H9 (cell line): ENCODE measurements at places on chromosomes 2 and 18.

DNA sequence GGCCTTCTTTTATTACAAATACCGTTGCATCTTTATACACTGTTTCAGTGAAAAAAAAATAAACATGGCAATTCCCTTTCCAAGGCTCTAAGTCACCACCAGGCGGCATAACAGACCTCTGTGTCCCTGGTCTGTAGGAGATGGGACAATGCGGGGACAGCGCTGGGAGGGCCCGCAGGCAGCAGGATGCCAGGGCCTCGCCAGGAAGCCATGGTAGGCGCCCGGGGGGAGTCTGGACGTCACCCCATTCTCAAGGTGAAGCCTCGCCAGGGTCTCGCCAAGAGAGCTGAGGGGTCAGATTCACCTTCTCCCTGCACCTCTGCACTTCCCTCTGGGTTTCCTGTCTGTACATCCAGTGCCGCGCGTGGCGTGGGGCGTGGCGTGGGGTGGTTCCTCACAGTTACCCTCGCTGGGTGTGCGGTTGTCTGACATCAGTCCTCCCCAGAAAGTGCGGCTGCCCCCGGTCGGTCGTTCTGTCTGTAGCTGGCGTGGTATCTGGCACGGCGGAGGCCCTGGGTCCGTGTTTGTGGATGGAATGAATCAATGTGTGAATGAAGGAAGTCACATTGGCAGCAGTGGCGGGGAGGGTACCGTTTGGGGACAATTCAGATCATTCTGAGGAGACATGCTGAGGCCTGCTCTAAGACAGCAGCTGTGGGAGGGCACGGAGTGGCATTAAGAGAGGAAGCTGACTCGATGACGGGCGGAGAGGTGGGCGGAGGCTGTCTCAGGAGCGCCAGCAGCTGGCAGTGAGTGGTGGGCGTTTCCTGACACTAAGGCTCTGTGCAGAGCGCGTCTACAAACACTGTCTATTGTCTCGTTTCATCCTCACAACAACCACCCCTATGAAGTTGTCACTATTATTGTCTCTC is 46.0 kb downstream of the LRRFIP1 start:
- DNase-seq = peak; percentile 65

GRCh38 chr2:31998731-31999383 is 12.0 kb downstream of the MEMO1 start:
- no peak for DNase-seq

DNA sequence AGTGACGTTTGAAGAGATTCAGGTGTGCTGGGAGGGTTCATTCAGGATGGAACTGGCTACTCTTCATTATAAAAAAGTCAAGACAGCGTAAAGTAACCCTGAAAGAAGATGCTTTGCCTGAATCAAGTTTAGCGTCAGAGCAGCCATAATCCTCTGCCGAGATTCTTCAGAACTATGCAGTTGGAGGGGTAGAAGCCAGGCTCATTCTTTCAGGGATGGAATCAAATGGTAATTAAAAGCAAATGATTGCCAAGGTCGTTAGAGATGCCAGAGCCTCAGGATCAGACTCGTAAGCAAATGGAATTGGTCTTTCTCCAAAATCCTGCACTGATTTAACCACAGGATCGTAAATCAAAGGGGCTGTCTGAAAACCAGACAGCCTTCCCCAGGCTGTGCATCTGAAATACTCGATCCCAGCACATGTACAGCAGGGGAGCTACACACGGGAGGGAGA is 21.9 kb downstream of the APCDD1 start:
- DNase-seq = no peak

- DNase-seq = no peak
Measured at GRCh38 chr2:151029406-151030157, 232.1 kb downstream of the RBM43 start.

DNA sequence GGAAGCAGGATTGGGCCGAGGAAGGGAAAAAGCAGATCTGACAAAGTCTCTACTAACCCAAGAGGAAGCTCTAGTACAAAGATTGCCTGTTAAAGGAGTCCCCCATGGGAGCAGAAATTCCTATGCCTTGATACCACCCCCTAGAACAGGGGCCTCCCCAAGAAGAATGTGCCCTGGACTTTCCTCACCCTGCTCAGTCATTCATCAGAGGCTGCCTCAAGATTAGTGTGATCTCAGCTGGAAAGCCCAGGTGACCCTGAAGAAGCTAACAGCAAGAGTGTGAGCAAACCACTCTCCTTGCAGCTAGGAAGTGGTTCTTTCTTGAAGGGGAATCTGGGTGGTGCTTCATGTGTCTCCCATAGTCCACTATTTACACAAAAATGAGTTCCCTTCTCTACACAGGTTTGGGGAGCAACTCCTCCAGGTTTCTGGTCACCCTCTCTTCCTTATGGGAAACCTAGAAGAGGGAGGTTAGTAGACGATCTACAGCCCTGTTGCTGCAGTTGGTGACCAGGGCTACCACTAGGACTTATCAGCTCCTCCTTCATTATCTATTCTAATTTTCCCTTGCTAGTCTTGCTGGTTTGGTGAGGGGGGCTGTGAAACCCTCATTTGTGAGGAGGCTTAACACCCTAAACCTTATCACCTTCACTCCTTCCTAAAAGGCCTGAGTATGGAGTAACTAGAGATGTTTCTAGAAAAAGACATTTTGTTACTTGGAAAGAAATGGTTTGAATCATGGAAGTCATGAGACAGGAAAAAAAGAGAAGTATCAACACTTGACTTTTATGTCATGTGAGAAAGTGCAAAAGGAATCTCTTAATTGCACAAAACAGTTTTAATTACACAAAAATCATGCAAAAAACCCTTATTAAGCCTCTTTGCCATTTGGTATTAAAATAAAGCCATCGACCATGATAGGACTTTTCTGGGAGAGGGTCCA is 2.9 kb upstream of the WDR7 start:
- DNase-seq = no peak

- no peak for DNase-seq
Measured at GRCh38 chr2:70835643-70836042, at the start of gene CD207. Gene CD207 (minus strand): TSS chr2:70835816. CDS start chr2:70835776, 40 bp downstream.

DNA sequence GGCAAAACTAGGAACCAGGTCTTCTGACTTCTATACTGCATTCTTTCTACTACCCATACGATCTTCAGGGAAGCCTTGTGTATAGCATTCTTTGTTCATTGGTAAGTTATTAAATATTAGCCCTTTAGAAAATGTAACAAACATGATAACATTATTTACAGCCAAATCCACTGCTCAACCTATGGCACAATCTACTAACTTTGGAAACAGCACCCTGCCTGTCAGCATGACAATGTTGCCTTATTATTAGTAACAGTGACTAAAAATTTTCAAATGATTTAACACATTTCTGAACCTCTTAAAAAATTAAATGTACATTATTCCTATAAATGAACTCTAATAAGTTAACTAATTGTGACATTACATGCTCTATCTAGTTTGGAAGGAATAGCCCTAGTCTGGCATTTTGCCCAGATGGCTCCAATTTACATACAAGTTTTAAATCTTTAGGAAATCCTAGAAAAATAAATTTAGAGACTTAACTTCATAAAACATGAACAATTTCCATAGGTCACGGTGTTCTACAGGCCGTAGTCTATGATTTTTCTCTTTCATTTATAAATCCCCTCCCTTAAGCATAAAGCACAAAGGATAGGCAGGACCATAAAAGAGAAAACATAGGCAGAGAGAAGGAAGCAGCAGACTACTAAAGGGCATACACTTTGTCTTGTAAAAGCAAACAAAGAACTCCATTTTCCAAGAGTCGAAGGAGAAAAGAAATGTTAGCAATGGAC is 33.7 kb downstream of the YES1 start:
- DNase-seq = no peak

DNA sequence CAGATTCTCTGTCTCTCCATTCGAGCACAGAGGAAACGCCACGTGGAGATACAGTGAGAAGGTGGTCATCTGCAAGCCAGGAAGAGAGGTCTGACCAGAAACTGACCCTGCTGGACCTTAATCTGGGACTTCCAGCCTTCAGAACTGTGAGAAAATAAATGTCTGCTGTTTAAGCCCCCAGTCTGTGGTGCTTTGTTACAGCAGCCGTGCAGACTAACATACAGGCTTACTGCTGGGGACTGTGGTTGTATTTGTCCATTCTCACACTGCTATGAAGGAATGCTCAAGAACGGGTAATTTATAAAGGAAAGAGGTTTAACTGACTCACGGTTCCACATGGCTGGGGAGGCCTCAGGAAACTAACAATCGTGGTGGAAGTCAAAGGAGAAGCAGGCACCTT is 432.7 kb downstream of the IRS1 start:
- no peak for DNase-seq
